Activated CD8-positive, alpha-beta memory T cell treated with anti-CD3 and anti-CD28 coated beads for 24 hours (primary cell): ENCODE measurements at places on chromosomes 2 and 18.
A peak's percentile ranks its signal among the peaks of the same experiment; 100 is the strongest.

DNA sequence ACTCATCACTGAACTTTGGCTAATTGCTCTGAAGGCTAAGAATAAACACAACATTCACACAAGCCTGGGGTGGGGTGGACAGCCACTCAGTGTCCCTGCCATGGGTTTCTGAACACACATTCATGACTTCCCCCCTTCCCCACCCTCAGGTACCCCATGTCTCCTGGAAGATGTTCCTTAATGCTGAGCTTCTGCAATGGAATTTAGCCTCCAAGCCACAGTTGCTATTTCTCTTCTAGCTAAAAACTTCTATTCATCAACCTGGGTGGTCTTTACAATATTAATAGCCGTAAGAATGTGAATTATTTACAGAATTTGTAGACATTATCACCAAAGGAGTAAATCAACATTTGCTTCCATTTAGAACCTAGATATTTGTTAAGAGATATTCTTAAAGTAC, 175.1 kb downstream of the ACKR3 start:
- DNase-seq, result no peak

- no peak for DNase-seq
Observed at GRCh38 chr2:193963472-193964119, 1693.4 kb upstream of the SLC39A10 start.

DNA sequence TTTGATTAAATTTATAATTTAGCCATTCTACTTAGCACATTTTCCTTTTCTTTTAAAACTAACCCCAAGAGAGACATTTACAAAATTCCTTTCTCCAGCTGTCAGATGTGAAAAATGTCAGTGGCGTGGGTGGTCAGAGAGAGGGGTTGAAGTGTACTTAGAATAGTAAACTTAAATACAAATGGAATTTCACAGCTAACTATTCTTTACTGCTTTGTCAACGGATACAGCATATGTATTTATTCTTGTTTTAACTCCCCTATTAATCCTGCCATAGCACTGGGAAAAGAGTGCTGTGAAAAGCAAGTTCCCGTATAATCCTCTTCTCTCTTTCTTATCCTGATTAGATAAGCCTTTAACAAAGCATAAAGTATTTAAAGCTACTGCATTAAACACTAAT, 191.4 kb upstream of the CHAC2 start:
- DNase-seq, result no peak

GRCh38 chr2:130376433-130377293, 20.8 kb downstream of the PTPN18 start:
- DNase-seq, result no peak

GRCh38 chr2:182904844-182905243, 38.4 kb upstream of the FRZB start:
- no peak for DNase-seq

- no peak for DNase-seq
Observed at GRCh38 chr18:2570772-2571199, 519 bp downstream of the METTL4 start.

- DNase-seq, result no peak
Observed at GRCh38 chr2:123051136-123051535, 974.0 kb upstream of the CNTNAP5 start.

GRCh38 chr18:69898241-69898861, 49.3 kb downstream of the CD226 start:
- DNase-seq, result peak; percentile 76

GRCh38 chr2:74708883-74709282, 54.8 kb downstream of the SEMA4F start:
- DNase-seq, result no peak

DNA sequence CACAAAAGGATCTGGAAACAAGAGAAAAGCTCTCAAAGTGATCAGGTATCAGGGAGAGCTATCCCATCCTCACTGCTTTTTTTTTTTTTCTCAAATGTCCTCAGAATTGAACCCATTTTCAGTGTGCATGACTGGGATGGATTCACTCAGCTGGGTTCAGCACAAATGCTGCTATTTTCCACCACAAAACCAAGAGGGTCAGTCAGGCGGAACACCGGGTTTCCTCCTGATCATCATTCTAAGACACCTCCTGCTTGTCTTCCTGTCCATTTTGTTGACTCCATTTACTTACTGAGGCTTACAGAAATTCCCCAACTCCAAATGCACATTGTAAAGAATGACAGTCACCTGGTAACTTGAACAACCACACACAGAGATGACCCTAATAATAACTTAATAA, 39.9 kb downstream of the CYRIA start:
- DNase-seq, result no peak

DNA sequence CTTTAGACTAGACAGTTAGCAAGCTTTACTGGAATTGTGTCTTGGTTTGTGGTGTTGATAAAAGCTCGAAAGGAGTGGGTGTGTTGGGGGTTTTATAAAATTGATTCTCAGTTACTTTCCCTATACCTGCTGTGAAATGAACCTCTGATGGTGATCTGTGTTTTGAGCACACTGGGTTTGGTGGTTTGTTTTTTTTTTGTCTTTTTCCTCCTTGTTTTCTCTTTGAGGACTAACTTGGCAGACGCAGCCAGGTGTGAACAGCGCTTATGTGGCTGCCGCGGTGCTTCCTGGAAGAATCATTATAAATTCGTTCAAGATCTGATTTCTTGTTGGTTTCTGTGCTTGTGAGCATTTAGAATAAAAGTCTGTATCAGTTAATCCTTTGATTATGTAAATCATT, 28.5 kb downstream of the GRHL1 start:
- DNase-seq, result no peak

DNA sequence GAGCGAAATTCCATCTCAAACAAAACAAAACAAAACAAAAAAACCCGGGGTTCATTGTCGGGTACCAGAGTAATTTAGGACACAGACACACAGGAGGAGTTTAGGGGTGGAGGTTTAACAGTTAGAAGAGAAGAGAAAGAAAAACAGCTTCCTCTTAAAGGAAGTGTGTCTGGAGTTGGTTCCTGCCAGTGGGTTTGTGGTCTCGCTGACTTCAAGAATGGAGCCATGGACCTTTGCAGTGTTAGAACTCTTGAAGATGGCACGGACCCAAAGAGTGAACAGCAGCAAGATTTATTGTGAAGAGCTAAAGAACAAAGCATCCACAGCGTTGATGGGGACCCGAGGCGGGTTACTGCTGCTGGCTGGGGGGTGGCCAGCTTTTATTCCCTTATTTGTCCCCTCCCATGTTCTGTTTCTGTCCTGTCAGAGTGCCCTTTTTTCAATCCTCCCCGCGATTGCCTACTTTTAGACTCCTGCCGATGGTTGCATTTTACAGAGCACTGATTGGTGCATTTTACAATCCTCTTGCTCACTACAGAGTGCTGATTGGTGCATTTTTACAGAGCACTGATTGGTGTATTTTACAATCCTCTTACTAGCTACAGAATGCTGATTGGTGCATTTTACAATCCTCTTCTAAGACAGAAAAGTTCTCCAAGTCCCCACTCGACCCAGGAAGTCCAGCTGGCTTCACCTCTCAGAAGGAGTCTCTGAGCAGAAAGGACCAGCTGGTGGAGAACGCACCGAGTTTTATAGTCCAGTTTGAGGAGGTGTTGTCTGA, 28.7 kb upstream of the ATP8B1 start:
- no peak for DNase-seq

DNA sequence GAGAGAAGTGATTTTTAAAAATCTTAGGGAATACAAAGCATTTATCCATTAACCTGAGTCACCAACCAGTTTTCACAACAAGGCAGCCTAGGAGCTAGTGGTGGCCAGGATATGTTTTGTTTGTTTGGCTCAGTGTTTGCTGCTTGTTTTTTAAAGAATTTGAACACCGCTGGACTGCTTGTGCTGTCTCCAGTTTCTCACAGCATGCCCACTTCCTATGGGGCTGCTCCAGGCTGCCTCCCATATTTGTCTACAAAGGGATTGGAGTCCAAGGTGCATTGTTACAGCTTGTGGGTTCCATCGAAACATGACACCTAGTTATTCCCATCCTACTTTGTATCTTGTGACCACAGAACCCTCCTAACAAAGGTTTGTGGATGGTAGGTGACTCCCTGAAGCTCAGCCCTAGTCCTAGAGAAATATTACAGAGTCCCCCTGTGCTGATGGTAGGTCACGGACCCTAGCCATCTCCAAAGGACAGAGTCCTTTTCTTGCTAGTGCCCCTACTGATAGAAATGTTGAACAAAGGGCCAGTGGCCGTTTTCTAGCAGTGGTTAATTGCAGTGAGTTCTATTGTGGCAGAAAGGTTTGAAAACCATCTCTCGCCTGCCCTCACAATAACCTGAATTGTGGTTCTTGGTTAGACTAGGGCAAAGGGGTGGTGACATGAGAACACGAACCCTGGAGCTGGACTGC, 23.2 kb downstream of the GPR39 start:
- DNase-seq, result no peak

GRCh38 chr2:218223046-218223445, 6.1 kb downstream of the ARPC2 start:
- no peak for DNase-seq

DNA sequence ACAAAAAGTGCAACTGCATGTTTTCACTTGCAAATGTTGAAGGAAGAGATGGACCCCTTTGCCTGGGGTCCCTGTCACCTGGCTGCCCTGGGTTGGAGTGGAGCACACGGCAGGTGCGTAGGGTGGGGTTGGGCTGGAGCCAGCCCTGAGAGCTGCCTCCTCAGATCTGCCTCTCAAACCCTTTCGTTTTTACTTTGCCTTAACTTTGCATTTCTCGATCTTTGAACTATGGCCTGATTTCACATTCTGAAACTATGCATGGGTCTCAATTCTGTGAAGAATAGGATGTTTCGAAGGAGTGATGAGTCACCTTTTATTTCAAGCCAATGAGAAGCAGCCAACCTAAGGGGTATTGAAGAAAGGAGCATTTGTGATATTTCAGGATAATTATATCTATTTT, 132.8 kb downstream of the ACOXL start:
- DNase-seq, result no peak

DNA sequence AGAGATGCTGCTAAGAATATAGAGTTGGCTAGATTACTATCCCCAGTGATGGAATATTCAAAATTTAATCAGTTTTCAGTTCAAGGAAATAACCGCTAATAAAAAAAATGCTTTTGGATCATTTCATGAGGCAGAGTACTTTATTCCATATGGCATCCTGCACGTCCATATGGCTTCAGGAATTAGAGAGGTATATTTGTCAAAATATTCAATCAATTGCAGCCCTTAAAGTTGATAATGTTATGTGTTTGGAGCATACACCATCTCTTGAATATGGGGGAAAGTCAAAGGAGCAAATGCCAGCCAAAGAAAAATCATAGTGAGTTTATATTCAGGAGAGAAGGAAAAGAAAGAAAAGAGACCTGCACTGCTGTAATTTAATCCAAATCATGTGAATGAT, 266.4 kb downstream of the TMEM182 start:
- DNase-seq, result no peak

GRCh38 chr2:30499681-30500080, 52.6 kb downstream of the LCLAT1 start:
- DNase-seq, result no peak

DNA sequence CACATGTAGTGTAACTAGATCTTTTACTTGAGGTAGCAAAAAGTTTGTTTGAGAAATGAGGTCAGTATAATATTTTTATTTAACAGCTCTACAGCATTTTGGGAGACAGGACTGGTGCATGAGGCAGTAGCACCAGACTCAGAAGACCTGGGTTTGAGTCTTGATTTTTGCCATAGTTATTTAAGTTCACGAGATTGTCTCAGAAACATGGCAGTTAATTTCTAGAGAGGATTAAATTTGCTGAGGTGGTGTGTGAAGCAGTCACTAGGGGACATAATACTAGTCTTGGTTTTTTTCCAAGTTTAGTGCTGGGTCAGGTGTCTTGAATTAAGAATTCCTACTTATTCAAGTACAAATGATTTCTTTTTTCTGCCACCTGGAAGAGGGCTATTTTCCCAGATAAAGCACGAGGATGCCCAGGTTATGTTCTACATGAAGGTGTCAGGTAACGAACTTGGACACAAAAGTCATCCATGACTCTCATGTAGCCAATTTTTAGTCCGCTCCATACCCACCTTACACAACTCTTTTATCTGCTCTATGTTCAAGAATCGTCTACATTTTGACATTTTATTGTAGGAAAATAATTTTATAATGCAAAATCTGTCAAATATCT, 1.4 kb downstream of the MARCHF7 start:
- DNase-seq, result no peak

- no peak for DNase-seq
Observed at GRCh38 chr2:64165706-64166105, 21.5 kb upstream of the PELI1 start.

GRCh38 chr18:8283891-8284585, 325.2 kb upstream of the RAB12 start:
- DNase-seq, result no peak

GRCh38 chr2:108593547-108594098, 59.4 kb downstream of the LIMS1 start:
- no peak for DNase-seq

GRCh38 chr2:8626572-8626971, 55.3 kb upstream of the ID2 start:
- no peak for DNase-seq

DNA sequence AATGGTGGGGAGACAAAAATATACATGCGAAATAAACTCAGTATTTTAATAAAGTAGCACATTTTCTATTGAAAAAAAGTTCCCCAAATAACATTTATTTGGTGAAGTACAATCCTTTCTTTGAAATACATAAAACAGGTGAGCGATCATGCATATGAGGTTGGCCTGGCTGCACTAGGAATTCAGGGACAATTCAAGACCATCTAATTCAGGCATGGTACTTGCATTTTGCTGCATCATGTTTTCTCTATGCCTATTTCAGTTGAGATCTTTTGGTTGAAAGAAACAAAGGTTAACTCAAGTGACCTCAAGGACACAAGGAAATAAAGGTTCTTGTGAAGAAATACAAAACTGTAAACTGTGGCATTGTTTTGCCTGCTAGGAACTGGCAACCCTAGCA, 19.8 kb upstream of the TAF4B start:
- no peak for DNase-seq

DNA sequence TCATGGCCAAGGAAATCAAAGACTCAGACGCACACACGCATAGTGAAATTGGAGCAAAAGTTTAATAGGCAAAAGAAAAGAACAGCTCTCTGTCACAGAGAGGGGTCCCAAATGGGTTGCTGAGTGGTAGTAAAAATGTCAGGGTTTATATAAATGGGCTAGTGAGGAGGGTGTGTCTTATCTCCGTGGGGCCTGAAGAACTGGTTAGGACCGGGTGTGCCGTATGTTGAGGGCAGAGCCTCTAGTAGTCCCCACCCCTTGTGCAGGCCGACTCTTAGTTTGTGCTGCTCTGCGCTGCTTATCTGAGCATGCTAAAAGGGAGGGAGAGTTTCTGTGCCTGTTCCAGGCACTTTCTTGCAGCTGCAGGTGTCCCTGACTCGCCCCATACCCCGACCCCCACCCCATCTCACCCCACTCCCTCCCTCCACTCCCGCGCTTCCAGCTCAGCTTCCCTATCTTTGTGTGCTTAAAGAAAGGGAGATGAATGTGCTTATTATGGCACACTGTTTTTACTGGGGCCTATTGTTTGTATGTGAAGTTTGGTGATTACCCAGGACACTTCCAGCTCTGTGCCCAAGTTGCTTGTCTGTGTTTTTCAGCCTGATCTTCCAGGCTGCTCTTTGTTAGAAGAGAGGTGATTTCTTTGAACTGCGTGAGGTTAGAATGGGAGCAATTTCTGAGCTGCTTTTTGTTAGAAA, 167.4 kb downstream of the SPAG16 start:
- no peak for DNase-seq

GRCh38 chr2:139217641-139218040, 437.5 kb upstream of the NXPH2 start:
- no peak for DNase-seq
